ENCODE measurements at places on chromosomes 3 and 15.

GRCh38 chr15:96130734-96131133 lies 199.8 kb upstream of the NR2F2 start:
- no peak for DNase-seq

- no peak for DNase-seq
Measured at GRCh38 chr3:169110633-169111032, 552.9 kb downstream of the MECOM start.

DNA sequence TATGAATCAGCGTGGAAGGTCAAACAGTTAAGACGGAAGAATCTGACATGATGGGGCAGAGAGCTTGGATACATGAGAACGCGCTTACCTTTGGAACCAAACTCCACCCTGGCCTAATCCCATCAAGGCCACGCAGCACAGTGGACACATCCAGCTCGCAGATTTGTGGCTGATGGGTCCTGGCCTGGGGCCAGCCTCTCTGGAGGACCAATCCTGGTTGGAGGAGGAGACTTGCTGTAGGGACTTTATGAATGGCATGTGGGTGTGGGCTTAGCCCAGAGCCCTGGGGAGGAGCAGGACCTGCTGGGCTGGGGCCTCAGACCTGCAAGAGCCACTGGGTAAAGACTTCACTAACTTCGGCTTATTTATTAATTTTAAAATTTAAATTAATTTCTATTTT lies 73.4 kb upstream of the ANKRD34C start:
- no peak for DNase-seq

DNA sequence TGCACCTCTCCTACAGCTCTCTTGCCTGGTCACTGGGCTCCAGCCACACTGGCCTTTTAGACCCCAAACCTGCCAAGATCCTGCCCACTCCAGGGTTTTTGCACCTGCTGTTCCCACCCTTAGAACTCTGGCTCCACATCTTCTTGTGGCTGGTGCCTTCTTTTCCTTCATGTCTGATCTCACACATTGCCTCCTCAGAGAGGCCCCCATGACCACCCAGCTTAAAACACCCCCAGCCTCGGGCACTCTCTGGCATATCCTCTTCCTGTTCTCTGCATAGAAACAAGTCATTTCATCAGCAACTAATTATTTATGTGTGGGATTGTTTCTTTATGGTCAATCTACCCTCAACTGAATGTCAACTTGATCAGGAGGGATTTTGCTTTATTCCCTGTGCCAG lies 14.0 kb upstream of the AMOTL2 start:
- no peak for DNase-seq

DNA sequence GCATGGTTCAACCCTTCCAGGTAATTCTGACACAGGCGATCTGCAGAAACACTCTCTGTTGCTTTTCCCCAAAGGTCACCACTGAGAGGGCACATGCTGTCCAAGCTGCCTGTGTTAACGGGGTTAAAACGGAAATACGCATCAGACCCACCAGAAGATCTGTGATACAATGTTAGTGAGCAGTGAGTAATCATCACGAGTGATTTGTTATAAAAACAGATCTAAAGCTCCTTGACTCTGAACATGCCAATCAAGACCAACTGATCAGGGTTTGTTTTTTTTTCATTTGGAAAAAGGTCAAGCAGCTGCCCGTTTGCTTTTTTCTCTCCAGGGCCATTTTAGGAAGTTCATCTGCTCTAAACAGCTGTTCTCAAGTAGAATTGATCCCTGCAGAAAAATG lies 43.2 kb downstream of the FGF12 start:
- no peak for DNase-seq

- no peak for DNase-seq
Measured at GRCh38 chr3:13088028-13089006, 15.1 kb upstream of the IQSEC1 start.

DNA sequence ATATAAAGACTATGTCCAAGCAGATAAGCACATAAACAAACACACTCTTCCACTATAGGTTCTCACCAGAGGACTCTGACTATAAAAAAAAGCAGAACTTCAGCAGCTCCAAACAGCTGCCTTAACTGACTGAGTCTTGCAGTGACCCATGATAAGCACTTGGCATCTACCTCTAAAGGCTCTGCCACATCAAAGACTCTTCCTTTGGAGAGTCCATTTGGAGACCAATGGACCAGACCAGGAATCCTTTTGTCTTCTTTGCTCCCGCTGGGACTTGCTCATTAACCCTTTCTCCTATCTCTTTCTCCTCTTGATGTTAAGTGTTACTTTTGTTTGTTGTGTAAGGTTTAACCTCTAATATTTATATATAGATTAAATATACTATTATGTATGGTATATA lies 424.1 kb downstream of the RSL24D1 start:
- no peak for DNase-seq

DNA sequence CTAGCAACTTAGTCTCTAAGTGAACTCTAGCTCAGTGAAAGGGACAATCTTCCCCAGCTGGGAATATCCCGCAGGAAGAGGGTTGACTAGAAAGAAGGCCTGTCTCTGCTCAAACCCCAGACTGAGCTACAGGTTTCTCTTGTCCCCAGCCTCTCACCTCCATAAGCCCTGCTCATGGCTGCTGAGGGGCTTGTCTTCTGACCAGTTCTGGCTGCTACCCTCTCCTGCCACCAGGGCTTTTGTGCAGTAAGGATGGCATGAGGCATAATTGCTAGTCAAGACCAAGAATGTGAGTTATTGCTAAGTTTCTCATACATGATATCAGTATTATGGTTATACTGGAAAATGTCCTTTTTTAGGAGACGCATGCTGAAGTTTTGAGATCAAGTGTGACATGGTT lies 21.3 kb downstream of the WDR53 start:
- no peak for DNase-seq

- no peak for DNase-seq
Measured at GRCh38 chr3:123246866-123247265, 45.1 kb downstream of the SEC22A start.

- DNase-seq, result no peak
Measured at GRCh38 chr3:32326795-32327194, 64.9 kb upstream of the CMTM7 start.

DNA sequence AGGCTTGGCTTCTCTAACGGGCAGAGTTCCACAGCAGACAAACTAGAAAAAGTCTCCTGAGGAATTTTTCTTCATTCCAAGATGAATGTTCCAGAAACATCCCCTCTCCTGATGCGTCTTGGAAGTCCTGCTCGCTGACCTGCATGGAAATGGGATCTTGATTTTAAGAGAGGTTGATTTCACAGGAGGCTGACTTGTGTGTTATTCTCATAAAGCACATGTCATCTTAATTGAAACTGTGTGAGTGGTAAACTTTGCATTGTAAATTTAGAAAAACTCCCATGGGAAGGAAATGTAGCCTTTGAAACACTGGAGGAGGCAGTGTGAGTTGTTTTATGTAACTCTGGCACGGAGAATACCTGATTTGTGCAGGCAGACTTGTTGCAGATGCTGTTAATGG lies 337.8 kb upstream of the NR2E3 start:
- DNase-seq, result no peak

Data from T-helper 2 cell (primary cell).